Stimulated activated CD8-positive, alpha-beta memory T cell treated with anti-CD3 and anti-CD28 coated beads, Interleukin-4, amount 100 ng/mL, for 24 hours (primary cell): ENCODE measurements at places on chromosomes 6 and 20.

DNA sequence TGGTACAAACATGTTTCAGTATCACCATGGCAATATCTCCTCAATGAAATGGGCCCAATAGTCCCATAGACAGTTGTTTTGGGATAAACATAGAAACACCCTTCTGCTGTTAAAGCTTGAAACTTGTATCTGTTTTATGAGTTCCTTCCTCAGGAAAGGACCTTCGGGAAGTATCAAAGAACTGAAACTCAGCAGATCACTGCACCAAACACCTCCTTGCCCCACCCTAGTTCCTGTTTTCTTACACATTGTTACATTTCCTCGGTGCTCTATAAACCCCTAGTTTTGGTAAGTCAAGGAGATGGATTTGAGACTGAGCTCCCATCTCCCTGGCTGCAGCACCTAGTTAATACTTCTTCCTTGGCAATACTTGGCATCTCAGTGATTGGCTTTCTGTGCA is 73.8 kb upstream of the ECI2 start:
- DNase-seq: no peak

GRCh38 chr6:43740321-43740960 is 29.6 kb upstream of the VEGFA start:
- no peak for DNase-seq

GRCh38 chr20:58131551-58132142 is 96.8 kb downstream of the ANKRD60 start:
- no peak for DNase-seq

DNA sequence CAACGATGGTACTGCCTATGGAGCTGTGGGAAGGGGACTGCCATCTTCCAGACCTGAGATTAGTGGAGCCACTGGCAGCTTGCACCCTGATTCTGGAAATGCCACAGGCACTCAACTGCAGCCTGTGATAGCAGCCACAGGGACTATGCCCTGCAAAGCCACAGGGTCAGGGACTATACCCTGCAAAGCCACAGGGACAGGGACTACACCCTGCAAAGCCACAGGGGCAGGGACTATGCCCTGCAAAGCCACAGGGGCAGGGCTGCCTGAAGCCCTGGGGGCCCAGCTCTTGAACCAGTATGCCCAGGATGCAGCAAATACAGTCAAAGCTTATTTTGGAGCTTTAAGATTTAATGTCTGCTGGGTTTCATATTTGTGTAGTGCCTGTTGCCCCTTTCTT is 346.6 kb downstream of the C6orf118 start:
- DNase-seq: no peak

DNA sequence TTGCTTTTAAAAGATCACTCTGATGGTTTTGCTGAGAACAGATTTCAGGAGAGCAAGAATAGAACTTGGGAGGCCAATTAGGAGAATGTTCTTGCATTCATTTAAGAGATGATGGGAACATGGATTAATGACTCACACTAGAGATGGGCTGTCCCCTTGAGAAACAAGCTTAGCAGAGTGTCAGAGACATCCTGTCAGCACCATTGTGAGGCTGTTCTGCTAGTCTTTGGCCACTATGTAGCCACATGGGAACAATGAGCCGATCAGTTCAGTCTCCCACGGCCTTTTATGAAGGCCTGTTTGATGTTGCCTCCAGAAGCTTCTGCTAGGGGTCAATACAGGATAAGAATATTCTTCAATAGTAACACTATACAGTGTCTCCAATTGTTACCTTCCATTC is 113.0 kb upstream of the EYA4 start:
- DNase-seq: no peak

DNA sequence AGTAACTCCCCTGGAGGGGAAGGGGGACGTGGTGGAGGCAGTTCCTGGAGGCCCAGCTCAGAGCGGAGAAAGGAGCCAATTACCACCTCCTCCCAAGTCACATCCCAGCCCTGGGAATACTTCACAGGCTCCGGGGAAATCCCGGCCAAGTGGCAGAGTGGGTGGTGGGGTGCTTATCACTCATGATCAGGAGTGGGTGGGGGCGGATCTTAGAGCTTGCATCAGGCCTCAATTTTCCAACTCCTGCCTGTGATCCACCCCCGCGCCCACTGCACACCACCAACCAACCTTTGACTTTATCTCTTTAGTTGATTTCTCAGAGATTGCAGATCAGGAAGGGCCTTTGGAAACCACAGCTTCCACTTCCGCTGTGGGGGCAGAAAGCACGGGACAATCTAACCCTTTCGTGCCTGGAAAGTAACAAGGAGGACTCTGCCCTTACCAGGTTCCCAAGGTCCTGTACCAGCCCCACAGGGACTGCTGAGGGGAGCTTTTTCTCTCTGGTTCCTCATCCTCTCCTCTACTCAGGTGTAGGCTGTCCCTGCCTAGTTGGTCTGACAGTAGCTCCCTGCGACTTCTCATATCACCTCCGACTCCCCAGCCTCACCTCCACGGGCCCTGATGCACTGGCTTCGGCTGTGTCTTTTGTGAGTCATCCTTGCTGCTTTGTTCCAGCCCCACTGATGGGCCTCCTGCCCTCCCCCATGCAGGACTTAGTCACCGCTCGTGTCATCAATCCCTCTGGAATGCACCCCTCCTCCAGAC is 24.9 kb upstream of the IER3 start:
- DNase-seq: peak; percentile 75

GRCh38 chr6:127436578-127437110 is 22.5 kb downstream of the KIAA0408 start:
- no peak for DNase-seq

GRCh38 chr6:130851026-130851425 is 23.8 kb downstream of the SMLR1 start:
- no peak for DNase-seq

DNA sequence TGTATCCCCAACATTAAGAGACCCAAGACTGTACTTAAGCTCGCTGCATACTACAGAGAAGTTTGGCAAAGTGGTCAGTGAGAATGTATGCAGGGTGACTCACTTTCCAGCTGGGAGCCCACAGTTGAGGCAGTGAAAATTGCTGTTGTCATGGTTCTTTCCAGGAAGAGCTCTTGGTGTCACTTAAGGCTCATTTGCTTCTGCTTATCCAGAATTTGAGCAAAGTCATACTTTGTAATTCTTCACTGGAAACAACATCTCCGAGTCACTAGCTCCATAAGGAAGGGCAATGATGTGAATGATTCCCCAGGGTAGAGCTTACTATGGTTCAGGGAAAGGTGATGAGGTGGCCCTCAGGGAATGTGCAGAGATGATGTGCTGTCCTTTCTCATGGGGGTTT is 65.4 kb upstream of the FBXL4 start:
- DNase-seq: no peak

GRCh38 chr6:7617801-7618764 is 28.1 kb downstream of the SNRNP48 start:
- DNase-seq: no peak

DNA sequence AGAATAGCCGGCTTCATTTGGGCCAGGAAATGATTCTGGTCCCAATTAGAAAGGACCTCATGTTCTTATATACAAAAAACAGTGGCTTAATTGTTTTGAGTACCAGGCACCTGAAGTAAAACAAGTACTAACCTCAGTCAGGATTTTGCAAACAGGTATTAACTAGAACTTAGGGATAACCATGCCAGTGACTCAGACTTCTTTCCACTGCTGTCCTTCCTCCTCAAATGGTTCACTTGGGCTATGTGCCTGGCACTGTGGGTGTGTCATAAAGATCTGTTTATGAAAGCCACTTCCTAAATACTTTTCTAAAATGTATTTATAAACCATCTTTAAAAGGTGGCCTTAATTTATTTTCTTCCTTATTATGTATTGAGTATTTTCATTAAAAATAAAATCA is 10.7 kb downstream of the CLDN20 start:
- DNase-seq: no peak

GRCh38 chr6:79031821-79032590 is 46.0 kb downstream of the PHIP start:
- DNase-seq: no peak

DNA sequence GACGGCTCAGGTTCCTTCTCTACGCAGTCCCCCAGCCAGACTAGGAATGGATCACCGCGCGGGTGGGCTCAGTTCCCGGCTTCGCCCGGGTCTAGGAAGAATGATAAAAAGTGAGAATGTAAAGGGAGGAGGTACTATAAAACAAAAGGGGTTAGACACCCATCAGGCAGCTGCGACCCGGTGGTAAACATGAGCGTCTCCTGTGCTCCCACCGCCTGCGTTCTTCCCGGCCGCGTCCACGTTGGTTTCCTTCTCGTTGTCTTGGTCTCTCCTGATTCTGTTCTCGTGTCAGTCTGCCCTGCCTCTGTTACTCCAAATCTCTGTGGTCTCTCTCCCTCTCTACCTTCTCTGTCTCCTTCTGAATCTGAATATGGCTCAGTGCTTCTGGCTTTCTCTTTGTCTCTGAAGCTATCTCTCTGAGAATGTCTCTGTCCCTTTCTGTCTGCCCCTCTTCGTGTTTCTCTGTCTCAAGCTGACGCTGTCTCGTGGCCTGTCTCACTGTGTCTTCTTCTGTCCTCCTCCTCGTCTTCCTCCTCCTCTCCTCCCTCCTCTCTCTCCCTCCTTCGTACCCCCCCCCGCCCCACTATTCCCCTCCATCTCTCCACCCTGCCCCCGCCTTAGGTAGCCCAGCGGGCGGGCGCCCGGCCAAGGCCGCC is 41.6 kb upstream of the FOXP4 start:
- DNase-seq: no peak

GRCh38 chr6:128025478-128025877 is 124.6 kb upstream of the THEMIS start:
- no peak for DNase-seq

- DNase-seq: no peak
These were observed 386.2 kb upstream of the FLRT3 start for GRCh38 chr20:14723614-14724013.

- DNase-seq: no peak
These were observed 34.2 kb downstream of the CLVS2 start for GRCh38 chr6:123030282-123030681.
